ENCODE measurements at places on chromosomes 16 and 17. TPM values are rescaled to one million over a fixed set of nuclear protein-coding genes. Genes with fewer than 3 reads are reported as not detected.

Gene PRKCA
- 15.2 TPM for total RNA-seq

Gene TBC1D3H
- total RNA-seq: not detected

Gene ACACA
- total RNA-seq: 44.7 TPM

Gene KRTAP16-1
- total RNA-seq: not detected

Gene ABCA9
- total RNA-seq: 8.5 TPM

Data from vein endothelial cell (primary cell).